Urinary bladder (tissue), 4 donors: ENCODE measurements at places on chromosomes 12 and 14.
A peak's percentile ranks its signal among the peaks of the same experiment; 100 is the strongest.

GRCh38 chr14:71355324-71356201 is 448.3 kb downstream of the PCNX1 start:
- DNase-seq = peak; percentile 69

DNA sequence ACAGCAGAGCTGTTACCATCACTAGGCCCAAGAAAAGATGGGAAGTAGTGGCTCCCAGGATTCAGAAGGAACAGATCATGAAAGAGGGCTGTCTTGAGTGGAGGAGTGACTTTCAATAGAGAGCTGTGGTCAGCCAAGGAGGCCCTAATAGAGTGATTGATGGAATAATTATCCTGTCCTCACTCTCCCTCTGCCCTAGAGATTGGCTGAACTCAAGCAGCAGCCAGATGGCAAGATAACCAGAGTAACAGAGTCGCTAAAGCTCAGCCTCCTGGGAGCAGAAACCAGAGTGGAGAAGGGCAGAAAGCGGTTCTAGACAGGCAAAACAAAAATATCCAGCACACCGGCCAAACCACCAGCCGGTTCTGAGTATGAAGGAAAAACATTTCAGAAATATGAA is 23.1 kb downstream of the GMFB start:
- DNase-seq = no peak

- no peak for DNase-seq
These were observed 3.4 kb downstream of the RHOF start for GRCh38 chr12:121789800-121790728.

DNA sequence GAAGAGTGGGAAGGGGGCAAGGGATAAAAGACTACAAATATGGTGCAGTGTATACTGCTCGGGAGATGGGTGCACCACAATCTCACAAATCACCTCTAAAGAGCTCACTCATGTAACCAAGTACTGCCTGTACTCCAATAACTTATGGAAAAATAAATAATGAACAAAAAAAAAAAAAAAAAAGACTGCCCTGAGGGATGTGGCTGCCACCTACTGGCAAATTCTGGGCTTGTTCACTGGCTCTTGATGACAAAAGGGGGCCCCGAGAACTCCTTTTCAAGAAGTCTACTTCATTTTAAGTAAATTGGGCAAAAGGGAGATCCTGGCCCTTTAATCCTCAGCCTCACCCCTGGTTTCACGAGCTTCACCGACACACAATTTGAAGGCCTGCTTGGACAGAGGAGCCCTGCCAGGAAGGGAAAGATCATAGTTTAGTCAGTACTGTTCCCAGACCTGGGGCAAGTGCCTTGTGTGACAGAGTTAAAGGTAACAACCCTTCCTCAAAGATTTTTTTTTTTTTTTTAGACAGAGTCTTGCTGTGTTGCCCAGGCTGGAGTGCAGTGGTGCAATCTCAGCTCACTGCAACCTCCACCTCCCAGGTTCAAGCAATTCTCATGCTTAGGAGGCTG is 26.1 kb upstream of the STAC3 start:
- DNase-seq = no peak

- DNase-seq = no peak
These were observed 18.2 kb downstream of the SYNDIG1L start for GRCh38 chr14:74407801-74408154.

- no peak for DNase-seq
These were observed 38.6 kb upstream of the DLK1 start for GRCh38 chr14:100688051-100688450.

- no peak for DNase-seq
These were observed 345.2 kb downstream of the ZFP36L1 start for GRCh38 chr14:68447581-68448251.

- DNase-seq = no peak
These were observed 516.4 kb downstream of the ETNK1 start for GRCh38 chr12:23141335-23141734.

GRCh38 chr14:52700701-52701172 is 5.4 kb upstream of the ERO1A start:
- DNase-seq = no peak

GRCh38 chr12:83889745-83890144 is 1022.9 kb downstream of the SLC6A15 start:
- no peak for DNase-seq

DNA sequence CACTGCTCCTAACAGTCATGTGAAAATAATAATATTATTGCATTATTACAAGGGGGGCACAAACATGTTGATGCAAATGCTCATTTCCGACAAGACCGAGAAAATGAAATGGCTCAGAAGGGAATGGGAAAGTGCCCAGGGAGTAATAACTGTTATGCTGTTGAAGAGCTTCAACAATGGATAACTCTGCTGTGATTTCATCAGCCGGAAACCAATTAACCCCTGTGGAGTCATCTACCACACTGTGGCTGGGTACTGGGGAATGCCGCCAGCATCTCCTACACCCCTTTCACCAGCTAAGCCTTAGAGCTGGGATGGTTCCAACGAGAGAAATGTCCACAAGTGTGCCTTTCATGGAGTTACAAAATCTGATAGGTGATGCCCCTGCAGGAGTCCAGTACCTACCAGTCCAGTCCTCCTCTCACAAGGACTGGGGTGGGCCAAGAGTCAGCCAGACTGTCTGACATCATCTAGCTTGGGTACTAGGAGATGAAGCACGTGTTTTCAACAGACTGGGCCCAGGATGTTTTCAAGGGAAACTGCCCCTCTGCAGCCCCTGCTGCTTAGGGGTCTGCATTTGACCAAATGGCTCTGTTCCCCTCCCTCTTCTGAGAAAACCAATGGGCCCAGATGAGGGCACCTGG is 509.3 kb upstream of the CCDC196 start:
- DNase-seq = no peak

- DNase-seq = no peak
These were observed 153.4 kb upstream of the PDZRN4 start for GRCh38 chr12:41034686-41035085.

- DNase-seq = no peak
These were observed 163.4 kb upstream of the DDHD1 start for GRCh38 chr14:53316504-53316903.

DNA sequence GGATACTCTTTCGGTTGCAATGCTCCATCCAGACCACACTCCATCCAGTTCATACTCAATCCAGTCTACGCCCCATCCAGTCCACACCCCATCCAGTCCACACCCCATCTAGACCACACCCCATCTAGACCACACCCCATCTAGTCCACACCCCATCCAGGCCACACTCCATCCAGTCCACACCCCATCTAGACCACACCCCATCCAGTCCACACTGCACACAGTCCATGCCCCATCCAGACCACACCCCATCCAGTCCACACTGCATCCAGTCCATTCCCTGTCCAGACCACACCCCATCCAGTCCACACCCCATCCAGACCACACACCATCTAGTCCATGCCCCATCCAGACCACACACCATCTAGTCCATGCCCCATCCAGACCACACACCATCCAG is 116.0 kb upstream of the RTL1 start:
- no peak for DNase-seq

GRCh38 chr12:32010631-32011336 is 51.6 kb downstream of the RESF1 start:
- no peak for DNase-seq

DNA sequence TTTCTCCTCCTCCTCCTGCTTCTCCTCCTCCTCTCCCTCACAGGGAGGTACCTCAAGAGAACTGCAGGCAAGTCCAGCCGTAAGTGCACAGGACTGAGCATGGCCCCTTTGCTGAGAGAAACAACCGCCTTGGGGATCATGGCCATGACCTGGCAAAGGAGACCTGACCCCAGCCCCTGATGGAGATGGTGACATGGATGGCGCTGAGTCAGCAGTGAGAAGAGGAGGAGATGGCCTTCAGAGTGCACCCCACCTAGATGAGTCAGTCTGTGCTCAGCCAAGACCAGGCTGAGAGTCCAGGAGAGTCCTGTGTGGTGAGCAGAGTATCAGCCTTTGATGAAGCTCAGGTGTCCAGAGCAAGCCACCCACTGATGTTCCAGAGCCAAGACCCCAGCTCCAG is 36.4 kb downstream of the MEG3 start:
- no peak for DNase-seq

GRCh38 chr12:106580671-106581508 is 1.9 kb upstream of the RFX4 start:
- no peak for DNase-seq

DNA sequence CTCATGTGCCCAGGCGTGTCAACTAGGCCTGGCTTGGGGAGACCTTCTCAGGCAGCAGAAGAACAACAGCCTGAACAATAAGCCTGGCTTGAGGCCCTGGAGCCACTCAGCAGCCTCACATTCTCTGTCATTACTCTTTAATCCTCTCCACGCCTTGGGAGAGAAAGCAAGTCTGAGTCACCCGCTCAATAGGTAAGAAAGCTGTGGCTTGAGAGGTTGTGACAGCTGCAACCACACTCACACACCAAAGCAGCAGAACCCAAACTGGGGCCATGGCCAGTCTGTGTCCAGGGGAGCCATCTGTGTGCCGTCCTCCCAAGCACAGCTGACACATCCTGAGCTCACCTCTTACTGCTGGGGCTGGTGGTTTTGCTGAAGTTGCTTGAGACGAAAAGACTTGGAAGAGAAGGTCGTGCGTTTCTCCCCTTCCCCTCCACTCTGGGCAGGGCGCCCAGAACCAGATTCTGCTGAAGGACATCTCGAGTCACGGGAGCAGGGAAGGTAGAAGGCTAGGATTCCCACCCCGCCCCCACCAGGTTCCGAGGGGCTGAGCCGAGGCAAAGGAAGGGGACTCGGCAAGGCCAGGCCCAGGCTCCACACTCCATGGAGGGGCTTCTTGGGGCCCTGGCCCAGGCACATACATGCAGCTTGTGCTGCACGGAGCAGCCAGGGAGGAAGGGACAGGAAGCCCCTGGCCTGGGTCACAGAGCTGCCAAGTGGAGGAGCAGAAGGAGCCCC is 5.5 kb downstream of the TMEM63C start:
- no peak for DNase-seq

DNA sequence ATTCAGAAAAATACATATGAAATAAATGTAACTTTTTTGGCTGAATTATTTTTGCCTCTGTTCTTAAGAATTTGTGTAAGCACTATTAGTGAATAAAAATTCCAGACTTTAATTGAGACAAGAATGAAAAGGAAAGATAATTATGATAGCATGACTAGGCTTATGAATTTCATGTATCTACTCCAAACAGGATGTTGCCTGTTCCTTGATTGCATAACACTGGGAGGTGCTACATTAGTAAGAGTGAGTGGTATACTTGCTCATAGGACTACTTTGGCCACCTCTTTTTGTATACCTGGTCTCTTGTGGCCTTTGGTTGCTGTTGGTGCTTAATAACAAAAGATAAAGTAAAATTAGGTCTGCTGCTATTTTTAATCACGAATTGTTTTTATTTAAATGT is 112.8 kb downstream of the NAV3 start:
- no peak for DNase-seq

- no peak for DNase-seq
These were observed 77.1 kb downstream of the PTPN21 start for GRCh38 chr14:88477513-88478250.

GRCh38 chr14:91521061-91521640 is 11.0 kb upstream of the PPP4R3A start:
- DNase-seq = no peak

DNA sequence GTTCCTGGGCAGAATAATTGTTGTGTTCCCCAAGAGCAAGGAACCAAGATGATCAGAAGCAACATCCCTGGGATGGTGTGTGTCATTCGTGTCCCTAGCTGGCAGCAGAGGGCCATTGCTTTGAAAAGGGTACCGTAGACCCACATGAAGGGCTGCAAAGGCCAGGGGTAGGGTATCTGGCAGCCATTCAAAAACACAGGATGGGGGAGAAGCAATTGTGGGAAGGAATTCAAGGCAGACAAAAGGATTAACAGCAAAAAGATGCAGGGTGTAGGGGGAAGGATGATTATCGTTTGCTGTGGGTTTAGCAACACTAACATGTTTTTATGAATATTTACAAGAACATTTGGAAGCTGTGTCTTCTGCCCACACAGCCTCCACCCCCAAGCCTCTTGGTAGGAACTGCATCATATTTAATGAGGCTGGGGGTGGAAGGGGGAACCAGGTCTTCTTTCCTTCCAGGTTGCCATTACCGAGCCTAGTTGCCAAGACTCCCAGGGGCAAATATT is 169.0 kb upstream of the G2E3 start:
- no peak for DNase-seq

GRCh38 chr12:118119449-118119879 is 15.7 kb upstream of the VSIG10 start:
- DNase-seq = no peak

DNA sequence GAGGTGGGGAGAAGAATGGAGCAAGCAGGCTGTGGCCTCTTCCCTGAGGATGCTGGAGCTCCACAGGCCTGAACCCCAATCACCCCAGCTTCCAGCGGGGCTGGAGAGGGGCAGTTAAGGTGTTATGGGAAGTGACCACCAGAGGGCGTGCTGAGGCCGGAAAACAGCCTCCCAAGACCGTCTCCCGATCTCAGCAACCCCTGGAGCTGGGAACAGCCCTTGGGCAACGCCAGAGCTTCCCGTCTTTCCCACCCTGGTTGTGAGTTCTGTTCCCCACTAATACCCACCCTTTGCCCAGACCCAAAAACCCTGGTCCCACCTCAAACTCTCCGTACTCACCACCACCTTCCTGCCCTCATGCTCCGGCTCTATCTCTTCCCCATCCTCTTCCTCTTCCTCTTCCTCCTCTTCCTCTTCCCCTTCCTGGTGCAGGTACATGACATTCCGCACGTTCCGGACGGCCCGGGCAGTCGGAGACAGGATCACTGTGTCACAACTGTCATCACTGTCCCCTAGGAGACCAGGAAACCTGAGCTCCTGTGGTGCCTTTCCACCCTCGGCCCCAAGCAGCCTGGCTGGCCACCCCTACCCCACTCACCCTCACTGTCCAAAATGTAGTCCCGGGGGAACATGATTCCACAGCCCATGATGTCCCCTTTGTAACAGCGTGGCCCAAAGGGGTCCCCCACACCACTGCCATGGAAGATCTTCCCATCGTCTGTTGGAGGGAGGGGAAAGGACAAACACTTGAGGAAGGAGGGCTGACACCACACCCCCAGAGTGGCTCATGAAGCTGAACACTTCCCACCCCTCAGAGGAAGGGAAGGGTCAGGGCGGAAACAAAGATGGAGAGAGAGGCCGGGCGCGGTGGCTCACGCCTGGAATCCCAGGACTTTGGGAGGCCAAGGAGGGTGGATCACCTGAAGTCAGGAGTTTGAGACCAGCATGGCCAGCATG is 12.9 kb downstream of the SPRYD3 start:
- no peak for DNase-seq

GRCh38 chr14:61478971-61479473 is 157.6 kb downstream of the PRKCH start:
- DNase-seq = no peak

- no peak for DNase-seq
These were observed 81.5 kb downstream of the SLC24A4 start for GRCh38 chr14:92404421-92404820.
